Ascending aorta (tissue), 2 donors: ENCODE measurements at places on chromosomes 3 and 15. TPM values are rescaled to one million over a fixed set of nuclear protein-coding genes. Genes with fewer than 3 reads are reported as not detected.

DNA sequence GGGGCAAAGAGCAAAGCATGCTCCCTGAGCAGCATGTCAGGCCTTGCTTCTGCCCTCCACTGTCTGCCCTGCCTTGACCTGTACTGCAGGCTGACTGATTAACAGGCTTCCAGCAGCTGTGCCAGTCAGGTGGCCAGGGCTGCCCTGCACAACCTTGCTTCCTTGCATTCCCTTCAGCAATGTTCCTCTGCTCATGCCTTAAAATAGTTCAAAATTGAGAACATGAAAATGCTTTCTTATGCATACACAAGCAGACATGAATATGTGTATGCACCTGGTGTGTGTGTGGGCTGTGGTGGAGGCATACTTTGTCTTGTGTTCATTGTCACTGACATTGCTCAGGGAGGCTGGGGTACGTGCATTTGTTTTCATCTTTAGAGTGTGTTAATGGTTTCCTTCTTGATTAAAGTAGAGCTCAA is 1.2 kb upstream of the SLC22A13 start:
- no peak for DNase-seq

DNA sequence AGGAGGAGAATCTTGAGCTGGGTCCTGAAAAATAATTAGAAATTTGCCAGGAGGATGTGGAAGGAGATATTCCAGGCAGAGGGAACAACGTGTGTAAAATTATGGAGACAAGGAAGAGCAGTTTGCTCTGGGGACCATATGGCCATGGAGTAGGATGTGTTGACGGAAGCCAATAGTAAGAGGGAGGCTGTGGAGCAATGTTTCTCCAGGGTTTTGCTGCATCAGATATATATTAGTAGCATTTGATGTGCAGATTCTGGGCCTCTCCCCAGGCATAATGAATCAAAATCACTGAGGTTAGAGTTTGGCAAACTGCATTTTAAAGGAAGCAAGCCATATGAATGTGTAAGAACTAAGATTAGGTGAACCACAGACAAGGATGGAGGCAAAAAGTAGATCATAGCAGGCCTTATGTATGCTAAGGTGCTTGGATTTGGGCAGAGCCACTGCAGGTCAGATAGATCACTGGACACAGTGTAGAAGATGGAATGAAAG is 192.9 kb upstream of the IL12A start:
- no peak for DNase-seq

DNA sequence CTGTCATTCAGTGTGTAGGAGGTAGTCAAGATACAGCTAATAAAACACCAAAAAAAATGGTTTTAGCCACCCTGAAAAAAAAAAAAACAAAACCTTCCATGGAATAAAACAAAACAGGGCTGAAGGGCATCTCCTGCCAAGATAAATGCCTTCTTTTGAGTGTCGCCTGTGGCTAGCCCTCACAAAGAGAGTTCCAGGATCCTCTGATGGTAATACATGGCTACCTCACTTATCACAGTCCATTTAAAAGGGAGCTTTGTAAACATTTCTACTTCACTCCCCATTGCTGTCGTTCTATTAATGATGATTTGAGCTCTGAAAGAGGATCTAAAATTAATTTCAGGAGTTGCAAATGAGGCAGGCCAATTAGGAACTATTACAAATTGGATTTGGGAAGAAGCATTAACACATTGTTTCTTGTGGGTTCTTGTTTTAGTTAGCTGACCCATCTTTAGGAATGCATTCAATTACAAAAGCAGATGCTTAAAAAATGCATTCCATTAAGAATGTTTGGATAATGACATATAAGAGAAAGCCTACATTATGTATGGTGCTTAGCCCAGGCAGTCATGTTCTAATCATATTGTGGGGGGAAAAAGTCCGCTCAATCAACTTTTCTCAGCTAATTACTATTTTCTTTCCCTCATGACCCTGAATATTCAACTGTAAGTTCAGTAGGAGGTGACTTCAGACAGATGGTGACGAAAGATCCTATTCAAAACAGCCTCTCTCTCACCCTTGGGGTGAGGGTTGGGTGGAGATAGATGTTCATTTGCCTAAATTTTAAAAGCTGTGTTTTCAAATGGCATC is 255.1 kb upstream of the WNT5A start:
- no peak for DNase-seq

GRCh38 chr3:58041826-58042324 is 33.7 kb downstream of the FLNB start:
- DNase-seq: no peak

DNA sequence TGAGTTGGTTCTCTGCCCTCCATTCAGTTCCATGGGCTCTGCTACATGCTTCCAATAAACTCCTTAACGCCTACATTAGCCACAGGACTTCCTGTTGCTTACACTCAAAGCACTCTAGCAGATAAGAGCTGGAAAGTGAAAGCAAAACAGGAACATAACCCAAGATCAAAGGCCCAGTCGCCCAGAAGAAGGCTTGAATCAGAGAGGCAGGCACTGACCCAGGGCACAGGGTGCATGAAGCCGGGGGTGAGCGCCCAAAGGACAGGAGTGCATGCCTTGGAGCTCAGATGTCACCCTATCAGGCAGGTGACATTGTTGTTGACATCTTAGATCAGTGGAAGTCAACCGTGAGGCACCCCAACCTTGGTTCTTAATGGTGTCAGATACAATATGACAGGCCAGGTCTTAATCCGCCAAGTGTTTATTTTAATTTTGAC is 235.1 kb downstream of the UACA start:
- DNase-seq: no peak

- no peak for DNase-seq
Observed at GRCh38 chr3:57918123-57918837, 89.9 kb upstream of the FLNB start.

DNA sequence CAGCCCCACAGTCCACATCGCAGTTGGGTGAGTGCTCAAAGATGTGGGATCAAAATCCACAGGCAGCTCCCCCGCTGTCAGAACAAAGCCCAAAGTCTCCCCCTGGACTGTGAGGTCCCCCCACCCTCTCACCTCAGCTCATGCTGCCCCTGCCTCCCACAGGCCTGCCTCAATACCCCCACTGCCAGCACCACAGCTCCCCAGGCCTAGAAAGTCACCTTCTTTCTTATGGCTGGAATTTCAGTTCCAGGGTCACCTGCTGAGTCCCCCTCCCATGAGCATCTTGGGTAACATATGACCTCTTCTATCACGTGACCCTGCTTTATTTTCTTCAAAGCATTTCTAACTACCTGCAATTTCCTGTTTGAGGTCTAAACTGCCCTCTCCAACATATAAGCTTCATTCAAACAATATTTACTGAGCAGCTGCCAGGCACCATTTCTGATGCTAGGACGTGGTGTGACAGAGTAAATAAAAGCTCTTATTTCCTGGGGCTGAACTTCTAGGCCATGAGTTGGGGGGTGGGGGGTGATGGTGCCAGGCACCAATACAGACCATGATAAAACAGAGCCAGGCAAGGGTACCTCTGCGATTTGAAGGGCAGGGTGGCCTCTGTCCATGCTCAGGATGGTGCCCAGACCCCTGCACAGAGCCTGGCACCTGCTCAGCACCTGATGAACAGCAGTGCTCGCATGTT is 2.4 kb upstream of the TMEM89 start:
- DNase-seq: no peak

DNA sequence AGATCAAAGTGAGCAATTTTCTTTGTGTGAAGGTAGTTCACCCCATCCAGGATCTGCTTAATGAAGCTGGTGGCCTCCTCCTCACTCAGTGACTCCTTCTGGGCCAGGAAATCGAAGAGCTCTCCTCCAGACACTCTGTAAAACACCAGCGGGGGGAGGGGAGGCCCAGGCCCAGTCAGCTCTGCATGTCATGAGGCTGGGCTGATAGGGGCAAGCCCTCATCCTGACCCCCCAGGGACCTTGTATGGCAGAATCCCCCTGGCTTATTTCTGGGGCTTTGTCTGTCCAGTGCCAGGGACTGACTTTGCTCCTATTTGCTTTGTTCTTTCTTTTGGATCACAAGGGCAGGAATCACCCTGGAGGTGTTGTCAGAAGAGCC is 74.9 kb downstream of the DAPK2 start:
- no peak for DNase-seq

GRCh38 chr3:80215191-80215590 is 447.4 kb upstream of the ROBO1 start:
- DNase-seq: no peak

DNA sequence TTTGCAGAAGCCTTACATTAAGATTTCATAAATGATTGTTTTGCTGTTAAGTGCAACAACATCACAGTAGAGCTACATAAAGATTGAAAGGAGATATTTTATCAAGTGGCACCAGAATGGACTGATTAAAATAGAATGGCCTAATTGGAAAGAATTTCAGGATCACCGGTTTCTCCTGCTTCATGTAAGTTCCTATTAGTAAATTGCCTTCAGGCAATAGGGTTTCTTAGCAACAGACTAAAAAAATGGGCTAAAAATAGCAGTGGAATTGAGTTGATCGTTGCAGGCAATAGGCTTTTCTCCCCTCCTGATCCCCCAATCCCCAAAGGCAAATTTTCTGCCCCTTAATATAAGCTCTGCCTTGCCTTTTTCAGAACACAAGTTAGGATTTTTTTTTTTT is 917 bp downstream of the LNP1 start:
- DNase-seq: no peak

- DNase-seq: no peak
Observed at GRCh38 chr15:93707751-93708150, 523.6 kb upstream of the MCTP2 start.

GRCh38 chr3:71859123-71859519 is 74.2 kb upstream of the PROK2 start:
- DNase-seq: no peak

GRCh38 chr3:83034806-83035703 is 1273.6 kb upstream of the GBE1 start:
- DNase-seq: no peak

- no peak for DNase-seq
Observed at GRCh38 chr3:178845420-178846118, 226.0 kb downstream of the ZMAT3 start.

GRCh38 chr3:8524249-8524648 is 22.6 kb downstream of the LMCD1 start:
- DNase-seq: peak; percentile 68

- no peak for DNase-seq
Observed at GRCh38 chr3:21991061-21991460, 240.1 kb upstream of the ZNF385D start.

DNA sequence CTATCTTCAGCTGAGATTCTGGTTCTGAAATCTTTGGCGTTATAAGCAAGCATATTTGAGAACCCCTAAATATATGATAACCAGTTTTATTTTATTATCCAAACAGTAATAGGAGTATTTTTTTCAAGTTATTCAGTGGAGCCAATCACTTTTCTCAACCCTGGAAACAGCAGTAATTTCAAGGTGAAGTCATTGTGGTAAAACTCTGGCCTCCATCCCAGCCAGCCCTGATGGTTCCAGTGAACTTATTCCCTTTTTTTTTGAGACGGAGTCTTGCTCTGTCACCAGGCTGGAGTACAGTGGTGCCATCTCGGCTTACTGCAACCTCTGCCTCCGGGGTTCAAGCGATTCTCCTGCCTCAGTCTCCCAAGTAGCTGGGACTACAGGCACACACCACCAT is 545.4 kb upstream of the IL12A start:
- DNase-seq: no peak

DNA sequence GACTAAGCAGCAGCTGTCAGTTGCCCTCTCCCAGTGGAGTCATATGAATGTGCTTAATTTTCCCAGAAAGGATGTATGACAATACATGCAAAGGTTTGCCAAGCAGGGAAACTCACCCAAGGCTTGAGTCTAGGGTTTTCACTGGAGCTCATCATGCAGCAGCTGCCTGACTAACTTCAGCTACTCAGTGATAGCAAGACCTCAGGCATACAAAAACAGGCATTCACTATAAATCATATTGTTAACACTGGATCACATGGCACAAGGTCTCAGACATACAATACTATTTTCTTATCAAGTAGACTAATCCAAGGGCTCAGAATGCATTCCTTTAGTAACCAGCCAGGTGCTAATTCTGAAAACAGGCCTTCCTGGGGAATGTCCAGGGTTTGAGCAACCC is 85.0 kb upstream of the STAC start:
- DNase-seq: no peak

DNA sequence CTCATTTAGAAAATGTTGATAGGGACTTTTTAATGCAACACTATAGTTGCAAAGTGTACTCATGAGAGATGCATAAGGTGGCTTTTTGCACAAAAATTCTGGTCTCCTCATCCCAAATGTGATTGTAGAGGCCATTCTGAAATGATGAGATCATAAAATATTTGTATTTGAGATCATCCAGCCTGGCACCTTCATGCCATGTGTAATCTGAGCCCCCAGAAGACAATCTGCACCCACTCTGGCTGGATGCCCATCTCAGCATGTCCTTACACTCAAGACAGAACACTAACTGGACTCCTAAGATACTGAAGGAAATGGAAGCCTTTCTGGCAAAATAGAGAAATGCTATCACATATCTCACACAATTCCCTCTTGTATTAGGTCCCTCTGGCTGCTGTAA is 49.2 kb downstream of the SLC7A14 start:
- no peak for DNase-seq

- no peak for DNase-seq
Observed at GRCh38 chr3:185489462-185489861, 9.4 kb downstream of the TMEM41A start.

GRCh38 chr15:35437157-35437556 is 108.8 kb downstream of the DPH6 start:
- no peak for DNase-seq

GRCh38 chr15:26877831-26878230 is 11.0 kb downstream of the GABRA5 start:
- DNase-seq: no peak

DNA sequence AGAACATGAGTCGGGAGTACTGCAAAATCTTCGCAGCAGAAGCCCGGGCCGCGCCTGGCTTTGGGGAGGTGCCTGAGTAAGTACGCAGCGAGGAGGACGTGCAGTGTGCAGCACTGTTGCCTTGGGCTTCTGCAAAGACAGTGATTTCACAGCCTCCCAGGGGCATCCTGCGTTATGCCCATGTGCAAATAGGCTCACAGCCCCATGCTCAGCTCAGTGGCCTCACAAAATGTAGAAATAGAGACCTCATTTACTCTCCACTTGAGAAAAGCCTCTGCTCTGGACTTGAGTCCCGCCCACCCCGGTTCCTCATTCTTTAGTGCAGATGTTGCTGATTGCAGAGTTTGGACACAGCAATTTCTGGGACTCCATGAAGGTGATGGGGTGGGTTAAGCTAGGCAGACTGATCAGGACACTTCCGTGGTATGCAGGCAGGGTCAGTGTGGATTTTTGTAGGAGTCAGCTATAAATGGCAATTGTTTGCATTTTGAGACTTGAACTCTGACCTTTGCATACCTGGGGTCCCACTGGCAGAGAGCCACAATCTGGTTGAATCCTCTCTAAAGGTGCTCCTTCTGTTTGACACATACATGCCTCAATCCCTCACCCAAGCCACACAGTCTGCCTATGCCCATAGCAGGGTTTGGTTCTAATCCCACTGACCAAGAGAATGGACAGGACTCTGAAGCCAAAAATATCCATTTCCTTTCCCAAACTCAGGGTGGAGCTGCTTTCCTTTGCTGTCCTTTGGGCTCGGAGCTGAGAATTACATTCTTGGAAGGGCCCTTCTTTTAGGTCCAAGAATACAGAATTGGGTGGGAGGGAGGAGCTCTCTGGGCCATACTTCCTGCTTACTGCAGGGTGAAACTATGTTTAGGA is 20.7 kb upstream of the SLC28A1 start:
- no peak for DNase-seq

ZPLD1 gene
- total RNA-seq: not detected

FAM81A gene
- not detected for total RNA-seq

THAP10 gene
- 3.1 TPM for total RNA-seq

B3GALNT1 gene
- total RNA-seq: 55.6 TPM

DPPA2 gene
- total RNA-seq: not detected

SCG3 gene
- total RNA-seq: not detected

SMC4 gene
- 5.0 TPM for total RNA-seq

PXYLP1 gene
- total RNA-seq: 14.2 TPM

STIMATE gene
- 18.9 TPM for total RNA-seq

WNT5A gene
- total RNA-seq: 11.3 TPM

CELF6 gene
- total RNA-seq: not detected
